ENCODE measurements at places on chromosomes 5 and 9. TPM values are rescaled to one million over a fixed set of nuclear protein-coding genes. Genes with fewer than 3 reads are reported as not detected.

MARVELD2 gene
- 0.52 TPM for total RNA-seq

ESM1 gene
- total RNA-seq = 0.42 TPM

CYLC2 gene
- not detected for total RNA-seq

CCDC152 gene
- total RNA-seq = 1.3 TPM

MRPS27 gene
- 36.2 TPM for total RNA-seq

TRIM36 gene
- total RNA-seq = not detected

C5 gene
- 1.5 TPM for total RNA-seq

CLIC3 gene
- total RNA-seq = 1.0 TPM
